ENCODE measurements at places on chromosomes 5 and 9.

DNA sequence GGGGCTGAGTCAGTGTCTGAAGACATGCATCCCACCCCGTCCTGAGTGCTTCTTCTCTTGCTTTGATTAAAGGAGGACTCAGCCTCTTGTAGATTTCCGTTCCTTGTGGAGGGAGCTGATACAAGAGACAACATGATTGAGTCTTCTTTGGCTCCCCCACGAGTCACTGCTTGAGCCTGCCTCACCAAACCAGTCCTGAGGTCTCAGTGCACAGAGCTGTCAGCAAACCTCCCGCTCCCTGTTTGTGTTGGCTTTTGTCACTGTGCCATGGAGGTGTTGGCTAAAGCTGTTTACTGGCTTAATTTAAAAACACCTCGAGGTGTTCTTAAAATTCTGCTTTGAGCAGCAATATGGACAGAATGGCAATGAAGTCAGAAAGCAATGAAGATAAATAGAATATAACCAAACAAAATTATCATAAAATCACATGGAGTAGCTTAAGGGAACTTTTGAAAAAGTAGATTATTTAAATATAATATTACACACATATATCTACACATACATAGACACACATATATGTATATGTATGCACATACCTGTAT, 234.1 kb upstream of the ANKRD55 start:
- DNase-seq = no peak

GRCh38 chr9:91185193-91185886, 176.4 kb downstream of the AUH start:
- no peak for DNase-seq

DNA sequence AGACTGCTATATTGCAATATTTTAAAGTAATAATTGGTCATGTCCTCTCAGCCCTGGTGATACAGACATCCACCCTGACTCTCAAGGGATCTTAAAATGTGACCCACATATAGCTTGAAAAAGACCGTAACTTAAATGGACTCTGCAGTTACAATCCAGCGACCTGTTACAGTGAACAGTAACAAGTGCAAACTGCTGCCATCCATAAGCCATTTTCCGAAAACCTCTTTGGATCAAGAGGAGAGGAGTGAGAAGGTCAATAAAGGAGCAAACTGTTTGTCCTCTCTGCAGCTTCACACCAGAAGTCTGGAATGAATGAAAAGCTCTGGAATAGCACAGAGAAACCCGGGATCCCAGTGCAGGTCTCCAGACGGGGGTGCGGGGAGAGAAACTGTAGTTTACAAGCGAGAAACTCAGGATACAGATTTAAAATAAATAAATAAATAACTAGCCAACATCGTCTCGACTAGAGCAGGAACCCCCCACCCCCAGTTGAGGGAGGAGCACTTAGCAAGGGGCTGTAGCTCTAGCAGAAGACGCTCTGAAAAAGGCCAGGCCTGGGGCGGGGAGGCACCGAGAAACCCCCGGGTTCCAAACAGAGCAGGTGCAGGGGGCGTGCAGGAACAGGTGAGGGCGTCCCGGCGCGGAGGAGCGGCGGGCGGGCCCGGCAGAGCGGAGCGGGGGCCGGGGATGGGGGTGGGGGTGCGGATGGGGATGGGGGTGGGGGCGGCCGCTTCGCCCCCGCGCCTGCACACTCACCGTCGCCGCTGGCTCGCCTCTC, 572 bp downstream of the ZDHHC21 start:
- no peak for DNase-seq

- no peak for DNase-seq
These were observed 208.4 kb downstream of the CD180 start for GRCh38 chr5:66987949-66988838.

DNA sequence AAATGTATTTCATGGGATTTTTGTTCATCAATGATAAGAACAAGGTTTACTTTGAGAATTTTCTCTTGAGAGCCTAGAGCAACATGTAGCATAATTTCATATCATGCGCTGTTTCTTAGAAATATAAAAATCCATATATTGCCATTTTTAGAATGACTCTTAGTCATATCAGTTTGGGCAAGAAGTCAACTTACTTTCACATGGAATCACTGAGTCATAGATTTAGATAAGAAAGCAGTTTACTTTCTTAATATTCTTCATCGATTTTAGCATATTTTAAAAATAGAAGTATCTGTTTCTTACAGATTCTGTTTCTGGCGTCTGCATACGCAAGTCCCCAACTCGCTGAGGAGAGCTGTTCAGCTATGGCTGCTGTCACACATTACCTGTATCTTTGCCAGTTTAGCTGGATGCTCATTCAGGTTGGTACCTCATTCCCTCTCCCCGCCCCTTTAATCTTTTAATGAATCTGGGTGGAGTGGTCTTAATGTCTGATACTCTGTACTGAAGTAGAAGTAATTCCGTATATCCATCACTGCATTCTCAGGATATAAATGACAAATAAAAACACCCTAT, 406.6 kb downstream of the ADGRV1 start:
- no peak for DNase-seq

DNA sequence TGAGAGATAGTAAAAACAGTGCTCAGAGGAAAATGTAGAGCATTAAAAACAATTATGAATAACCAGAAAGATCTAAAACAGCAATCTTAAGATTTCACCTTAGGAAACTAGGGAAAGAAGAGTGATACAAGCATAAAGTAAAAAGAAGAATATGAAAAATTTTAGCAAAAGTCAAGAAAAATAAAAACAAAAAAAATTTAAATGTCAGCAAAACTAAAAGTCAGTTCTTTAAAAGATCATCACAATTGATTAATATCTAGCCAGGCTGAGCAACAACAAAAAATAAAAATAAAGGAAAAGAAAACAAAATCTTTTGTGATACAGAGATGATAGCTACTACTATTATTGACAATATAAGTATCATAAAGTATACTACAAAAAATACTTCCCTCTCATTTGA, 1088.1 kb upstream of the EDIL3 start:
- DNase-seq = no peak

- no peak for DNase-seq
These were observed 17.5 kb downstream of the STXBP1 start for GRCh38 chr9:127629468-127630081.

- no peak for DNase-seq
These were observed 4.7 kb downstream of the NTNG2 start for GRCh38 chr9:132166599-132166998.

GRCh38 chr5:15326471-15326870, 173.5 kb upstream of the FBXL7 start:
- no peak for DNase-seq

- DNase-seq = no peak
These were observed 186.4 kb downstream of the EPB41L4A start for GRCh38 chr5:112232667-112233066.

- no peak for DNase-seq
These were observed 4.5 kb downstream of the TSTD2 start for GRCh38 chr9:97628668-97629067.

GRCh38 chr5:72241346-72242003, 78.6 kb downstream of the MRPS27 start:
- no peak for DNase-seq

DNA sequence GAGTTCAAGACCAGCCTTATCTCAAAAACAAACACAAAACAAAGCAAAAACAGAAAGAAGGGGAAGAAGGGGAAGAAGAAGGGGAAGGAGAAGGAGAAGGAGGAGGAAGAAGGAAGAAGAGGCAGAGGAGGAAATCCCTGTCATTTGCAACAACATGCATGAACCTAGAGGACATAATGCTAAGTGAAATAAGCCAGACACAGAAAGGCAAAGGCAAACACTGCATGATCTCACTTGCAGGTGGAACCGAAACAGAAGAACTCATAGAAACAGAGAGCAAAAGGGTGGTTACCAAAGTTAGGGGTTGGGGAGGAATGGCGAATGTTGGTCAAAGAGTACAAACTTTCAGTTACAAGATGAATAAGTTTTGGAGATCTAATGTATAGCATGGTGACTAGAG, 135.4 kb downstream of the UGCG start:
- no peak for DNase-seq

GRCh38 chr9:79573412-79573923, 1.7 kb downstream of the TLE4 start:
- DNase-seq = no peak

DNA sequence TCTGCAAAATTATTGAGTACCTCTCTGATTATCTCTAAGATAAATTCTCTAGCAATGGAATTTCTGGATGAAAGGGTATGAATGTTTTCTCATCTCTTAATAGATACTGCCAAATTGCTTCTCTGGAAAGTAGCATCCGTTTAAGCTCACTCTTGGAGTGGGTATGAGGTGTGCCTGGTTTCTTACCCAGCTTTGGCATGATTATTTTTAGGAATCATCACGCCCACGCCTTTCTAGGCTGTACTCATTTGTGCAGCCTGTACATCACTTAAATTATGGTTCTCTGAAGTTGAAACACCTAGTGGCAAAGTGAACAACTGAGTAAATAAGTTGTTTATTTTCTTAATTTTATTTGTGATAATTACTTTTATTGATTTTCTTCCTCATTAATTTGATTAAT, 156.5 kb upstream of the IL12B start:
- no peak for DNase-seq

DNA sequence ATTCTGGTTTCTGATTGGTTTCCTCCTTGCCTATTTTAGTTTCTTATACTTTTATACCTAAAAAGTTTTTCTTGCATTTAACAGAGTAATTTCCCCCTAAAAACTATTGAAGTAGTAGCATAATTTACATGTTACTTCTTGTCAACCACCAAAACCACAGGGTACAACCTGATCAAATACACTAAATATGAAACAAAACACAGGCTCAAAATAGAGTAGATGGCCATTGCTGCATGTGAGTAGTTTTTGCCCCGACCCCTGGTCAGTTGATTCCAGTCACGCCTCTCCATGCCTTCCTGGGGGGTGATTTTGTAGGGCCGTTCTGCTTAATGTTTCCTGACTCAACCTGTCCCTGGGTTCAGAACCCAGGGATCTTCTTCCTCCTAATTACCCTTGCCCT, 101.8 kb downstream of the TLE4 start:
- no peak for DNase-seq

- DNase-seq = no peak
These were observed 77.6 kb downstream of the UGCG start for GRCh38 chr9:111974092-111974681.

GRCh38 chr9:123034881-123035510, 1.5 kb downstream of the GPR21 start:
- DNase-seq = no peak

DNA sequence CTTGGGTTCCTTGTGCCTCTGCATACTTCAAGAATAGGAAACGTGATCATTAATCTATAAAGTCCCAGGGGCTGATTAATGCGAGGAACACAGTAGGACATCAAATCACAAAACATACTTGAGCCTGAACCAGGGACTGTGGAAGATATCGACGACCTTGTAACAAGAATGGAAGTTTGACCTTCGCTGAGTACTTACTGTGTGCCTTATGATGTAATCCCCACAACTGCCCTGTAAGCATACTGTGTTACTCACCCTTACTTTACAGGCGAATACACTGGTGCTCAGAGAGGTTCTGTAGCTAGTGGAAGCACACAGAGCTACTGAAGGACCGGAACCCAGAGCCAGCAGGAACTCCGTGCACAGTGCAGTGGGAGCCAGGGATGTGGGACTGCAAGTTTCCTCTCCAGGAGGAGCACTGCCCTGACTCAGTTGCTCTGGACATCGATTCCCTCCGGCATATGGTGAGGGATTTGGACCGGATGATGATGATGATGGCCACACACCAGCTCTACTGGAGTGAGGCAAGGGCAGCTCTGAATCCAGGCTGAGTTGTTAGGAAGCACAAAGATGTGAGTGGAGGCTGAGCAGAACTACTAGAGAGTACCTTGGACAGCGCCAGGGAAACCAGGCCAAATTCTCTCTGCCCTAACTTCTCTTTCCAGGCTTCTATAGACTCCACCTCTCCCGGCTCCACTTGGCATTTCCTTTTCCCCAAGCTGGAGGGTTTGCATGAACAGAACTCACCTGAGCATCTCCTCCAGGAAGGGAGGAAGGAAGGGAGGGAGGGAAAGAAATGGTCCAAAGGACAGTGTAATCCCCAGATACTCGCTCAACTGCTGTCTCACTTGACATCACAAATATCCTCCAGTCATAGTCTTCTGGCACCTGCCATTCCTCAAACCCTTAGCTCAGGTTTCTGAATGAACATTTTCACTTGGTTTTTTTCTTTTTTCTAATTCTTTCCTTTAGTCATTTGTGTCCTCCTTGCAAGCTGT, 1.5 kb upstream of the GABBR2 start:
- DNase-seq = no peak

DNA sequence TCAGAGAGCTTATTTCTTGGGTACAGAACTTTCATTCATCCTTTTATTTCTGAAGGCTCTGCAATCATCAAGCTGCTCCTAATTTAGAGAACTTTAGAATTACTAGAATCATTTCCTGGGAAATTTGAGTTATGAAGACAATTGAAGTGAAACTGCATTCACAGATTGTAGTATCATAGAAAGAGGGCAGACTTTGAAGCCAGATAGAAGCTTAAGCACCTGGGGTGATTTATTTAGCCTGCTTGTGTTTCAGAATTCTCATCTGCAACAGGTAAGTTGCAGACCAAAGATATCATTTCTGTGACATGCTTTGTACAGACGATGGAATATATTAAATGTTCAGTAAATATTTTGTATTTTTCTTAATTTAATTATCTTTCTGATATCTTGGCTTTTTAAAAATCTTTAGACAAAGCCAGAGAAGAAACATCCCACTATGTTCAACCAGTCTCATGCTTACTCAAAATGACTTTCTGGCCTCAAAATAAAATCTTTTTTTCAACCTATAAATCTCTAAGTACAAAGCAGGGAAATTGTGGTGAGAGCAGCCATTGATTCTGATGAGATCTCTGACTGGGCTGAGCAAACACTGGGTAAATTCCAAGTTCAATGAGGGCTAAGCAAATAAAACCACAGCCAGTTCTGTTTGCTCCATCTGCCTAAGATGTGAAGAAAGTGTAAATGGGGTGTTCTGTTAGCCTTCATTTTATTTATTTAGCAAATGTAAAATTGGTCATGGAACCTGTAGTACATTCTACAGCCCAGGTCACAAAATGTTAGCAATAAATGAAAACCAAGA, 264.7 kb upstream of the CCNG1 start:
- DNase-seq = no peak

DNA sequence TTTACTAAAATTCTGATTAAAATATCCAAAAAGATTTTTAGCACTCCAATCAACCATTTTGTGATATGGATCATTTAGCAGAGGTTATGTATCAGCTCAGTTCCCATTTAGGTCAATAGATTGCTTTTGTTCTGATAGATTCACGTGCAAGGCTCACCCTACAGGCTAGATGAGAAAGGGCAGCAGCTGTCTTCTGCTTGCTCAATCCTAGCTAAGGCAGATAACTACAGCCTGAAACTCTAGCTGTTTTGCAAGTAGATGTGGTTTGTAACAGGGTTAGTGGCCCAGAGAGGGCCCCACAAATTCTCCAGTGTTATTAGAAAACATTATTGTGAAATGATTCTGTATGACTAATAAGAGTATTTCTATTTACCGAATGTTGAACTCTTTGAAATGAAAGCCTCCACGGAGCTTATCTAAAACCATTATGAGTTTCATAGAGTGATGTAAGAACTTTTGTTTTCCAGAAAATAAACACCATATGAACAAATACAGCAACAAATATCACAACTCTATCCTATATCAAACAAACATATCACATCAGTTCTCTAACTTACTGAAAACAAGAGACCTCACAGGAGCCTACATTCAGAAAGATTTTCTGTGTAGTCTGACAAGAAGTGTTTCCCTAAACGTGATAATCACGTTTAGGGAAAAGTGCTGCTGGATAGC, 841.9 kb upstream of the ACO1 start:
- DNase-seq = no peak

- DNase-seq = no peak
These were observed 32.4 kb upstream of the C5orf24 start for GRCh38 chr5:134813407-134813806.
